ENCODE measurements at places on chromosomes 12 and 14. TPM values are rescaled to one million over a fixed set of nuclear protein-coding genes. Genes with fewer than 3 reads are reported as not detected.

Gene MYL2
- not detected for total RNA-seq

Gene LRCOL1
- not detected for total RNA-seq

Gene EGLN3
- total RNA-seq = 1.4 TPM

Gene NYNRIN
- 0.10 TPM for total RNA-seq

Gene WSCD2
- not detected for total RNA-seq

Gene ITGB7
- 102 TPM for total RNA-seq

Gene ALDH1L2
- total RNA-seq = 4.8 TPM

Gene FOXN4
- not detected for total RNA-seq

Gene NOP9
- total RNA-seq = 40.9 TPM

Gene CELA1
- total RNA-seq = not detected

Gene SLC10A1
- not detected for total RNA-seq

Gene CTSG
- not detected for total RNA-seq

Gene TAS2R7
- not detected for total RNA-seq

Gene NTN4
- not detected for total RNA-seq

Gene RAD51AP1
- total RNA-seq = 52.7 TPM

Gene TNFAIP2
- total RNA-seq = 0.85 TPM

Gene P2RX2
- total RNA-seq = not detected

Gene TEX52
- total RNA-seq = not detected

Gene SYT10
- total RNA-seq = not detected

Gene COX8C
- total RNA-seq = not detected

Gene VWF
- total RNA-seq = 0.25 TPM

Gene YLPM1
- 51.8 TPM for total RNA-seq

Gene KRT3
- not detected for total RNA-seq

Gene TMEM119
- total RNA-seq = not detected

Gene AMDHD1
- 1.5 TPM for total RNA-seq

Gene MYO1H
- total RNA-seq = not detected

Gene GUCY2C
- not detected for total RNA-seq

Gene IL22
- 0.64 TPM for total RNA-seq

Gene SPTLC2
- 30.7 TPM for total RNA-seq

Gene PTGER2
- 20.8 TPM for total RNA-seq

Gene RPL10L
- total RNA-seq = not detected

Gene CDCA3
- total RNA-seq = 62.5 TPM

Gene GLT8D2
- not detected for total RNA-seq

Gene SRRM4
- not detected for total RNA-seq

Gene GPX2
- not detected for total RNA-seq

Gene KIF26A
- total RNA-seq = 0.94 TPM

Gene ANKS1B
- not detected for total RNA-seq

Gene LMNTD1
- total RNA-seq = not detected

Gene KLRC4
- total RNA-seq = 2.4 TPM

Gene RNASE1
- total RNA-seq = not detected
